ENCODE measurements at places on chromosomes 11 and 22. TPM values are rescaled to one million over a fixed set of nuclear protein-coding genes. Genes with fewer than 3 reads are reported as not detected.

The CDC45 gene
- 121 TPM for total RNA-seq

- H3K4me1 ChIP-seq, result peaks cover 45% of the 10 kb centered on the region
- H3K27ac ChIP-seq, result peak overlapping the region; percentile 72
- peak overlapping the region; percentile 86 for H3K4me3 ChIP-seq
- peaks cover 4% of the 10 kb centered on the region for H3K27me3 ChIP-seq
These were observed 2.3 kb upstream of the ADORA2A start for GRCh38 chr22:24424901-24425775.

The SPI1 gene
- total RNA-seq, result not detected

DNA sequence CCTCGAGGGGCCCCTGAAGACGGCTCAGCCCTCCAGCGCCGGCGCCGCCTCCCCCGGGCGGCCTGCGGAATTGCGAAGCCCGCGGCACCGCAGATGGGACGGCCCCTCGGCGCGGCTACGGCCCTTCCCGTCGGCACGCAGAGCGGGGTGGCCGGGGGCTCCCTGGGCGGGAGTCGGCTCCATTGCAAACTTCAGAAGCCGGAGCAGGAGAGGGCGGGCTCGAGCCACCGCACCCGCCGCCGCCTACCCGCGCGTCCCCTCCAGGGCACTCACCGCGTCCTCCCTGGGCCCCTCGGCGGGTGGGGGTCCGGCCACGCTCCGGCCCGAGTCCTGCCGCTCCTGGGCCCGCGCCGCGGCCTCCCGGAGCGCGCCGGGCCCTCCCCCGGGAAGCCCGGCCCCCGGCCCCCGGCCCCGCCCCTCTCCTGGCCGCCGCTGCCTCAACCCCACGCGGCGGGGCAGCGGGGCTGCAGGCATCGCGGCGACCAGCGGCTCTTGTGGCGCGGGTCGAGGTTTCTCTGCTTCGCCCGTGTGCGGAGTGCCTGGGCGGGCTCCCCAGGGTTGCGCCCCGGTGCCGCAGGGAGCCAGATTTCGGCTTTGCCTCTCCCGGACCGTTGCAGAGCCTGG, at the start of gene PACSIN3:
TSS of gene PACSIN3 (minus strand) at position 359 of the 624 bp plus-strand sequence. CDS start 3,707 bp downstream, outside the sequence.
- no peaks in the 10 kb centered on the region for H3K36me3 ChIP-seq
- peak; percentile 83 for DNase-seq
- peak within 1 kb of the TSS; percentile 81 for H3K4me3 ChIP-seq
- H3K4me1 ChIP-seq, result peaks cover 5% of the 10 kb centered on the region

DNA sequence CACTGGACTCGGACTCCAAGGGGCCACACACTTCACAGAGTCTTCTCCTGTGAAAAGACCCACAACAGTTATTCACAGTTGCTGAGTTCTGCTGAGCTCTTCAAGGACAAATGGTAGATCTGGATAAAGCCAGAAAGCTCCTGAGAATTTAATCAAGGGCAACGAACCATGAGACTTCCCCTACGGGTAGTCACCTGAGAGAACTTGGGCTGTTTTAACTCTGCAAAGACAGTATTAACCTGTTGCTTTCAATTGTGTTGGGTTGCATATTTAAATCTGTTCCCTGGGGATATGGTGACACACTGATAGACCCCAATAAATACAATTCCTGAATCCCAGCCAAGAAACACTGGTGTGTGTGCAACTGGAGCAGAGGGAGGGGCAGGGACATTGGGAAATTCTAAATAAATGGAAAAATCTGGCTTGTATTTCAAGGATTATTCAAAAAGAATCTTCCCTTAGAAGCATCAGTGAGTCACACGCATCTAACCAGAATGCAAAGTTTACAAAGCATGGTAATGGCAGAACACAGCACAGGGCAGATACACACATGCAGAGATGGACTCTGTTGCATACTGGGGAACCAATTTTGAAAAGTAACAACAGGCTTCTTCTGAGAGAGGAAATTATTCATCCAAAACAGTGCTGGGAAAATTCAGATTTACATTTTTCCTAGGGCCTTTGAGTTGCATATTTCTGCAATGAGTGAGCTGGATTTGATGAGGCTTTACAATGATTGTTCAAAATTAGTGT, 4.0 kb downstream of the KCNJ1 start:
- H3K27me3 ChIP-seq, result peaks cover 7% of the 10 kb centered on the region
- DNase-seq, result no peak
- H3K27ac ChIP-seq, result no peak overlapping the region
- H3K4me1 ChIP-seq, result peaks cover 3% of the 10 kb centered on the region
- no peaks in the 10 kb centered on the region for H3K36me3 ChIP-seq

GRCh38 chr11:20089796-20090653, 70.2 kb downstream of the DBX1 start:
- no peak overlapping the region for H3K27ac ChIP-seq
- H3K4me3 ChIP-seq, result no peak overlapping the region
- H3K4me1 ChIP-seq, result peaks cover 3% of the 10 kb centered on the region

- H3K36me3 ChIP-seq, result peaks cover 34% of the 10 kb centered on the region
- no peaks in the 10 kb centered on the region for H3K27me3 ChIP-seq
- DNase-seq, result no peak
These were observed 4.3 kb downstream of the SRRD start for GRCh38 chr22:26487996-26488395.

GRCh38 chr11:16737818-16738192, 642 bp upstream of the C11orf58 start:
- H3K4me3 ChIP-seq, result no peak overlapping the region
- H3K36me3 ChIP-seq, result peaks cover 11% of the 10 kb centered on the region
- H3K27me3 ChIP-seq, result peaks cover 7% of the 10 kb centered on the region
- no peak for DNase-seq
- peak overlapping the region; percentile 77 for H3K27ac ChIP-seq

DNA sequence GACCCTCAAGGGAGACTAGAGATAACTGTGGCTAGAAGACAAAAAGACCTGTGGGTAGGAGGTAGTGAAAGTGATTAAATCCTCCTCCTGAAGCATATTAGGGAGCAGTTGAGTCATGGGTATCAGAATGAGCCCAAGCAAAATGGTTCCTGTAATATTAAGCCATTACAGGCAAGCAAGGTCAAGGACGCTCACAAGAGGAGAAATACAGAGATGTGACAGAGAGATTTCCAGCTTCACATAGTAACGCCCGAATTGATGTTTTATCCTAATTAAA, 77.7 kb downstream of the FAM76B start:
- H3K4me1 ChIP-seq, result peaks cover 39% of the 10 kb centered on the region
- H3K36me3 ChIP-seq, result peaks cover 2% of the 10 kb centered on the region
- no peaks in the 10 kb centered on the region for H3K27me3 ChIP-seq
- H3K27ac ChIP-seq, result peak overlapping the region; percentile 76
- DNase-seq, result no peak

DNA sequence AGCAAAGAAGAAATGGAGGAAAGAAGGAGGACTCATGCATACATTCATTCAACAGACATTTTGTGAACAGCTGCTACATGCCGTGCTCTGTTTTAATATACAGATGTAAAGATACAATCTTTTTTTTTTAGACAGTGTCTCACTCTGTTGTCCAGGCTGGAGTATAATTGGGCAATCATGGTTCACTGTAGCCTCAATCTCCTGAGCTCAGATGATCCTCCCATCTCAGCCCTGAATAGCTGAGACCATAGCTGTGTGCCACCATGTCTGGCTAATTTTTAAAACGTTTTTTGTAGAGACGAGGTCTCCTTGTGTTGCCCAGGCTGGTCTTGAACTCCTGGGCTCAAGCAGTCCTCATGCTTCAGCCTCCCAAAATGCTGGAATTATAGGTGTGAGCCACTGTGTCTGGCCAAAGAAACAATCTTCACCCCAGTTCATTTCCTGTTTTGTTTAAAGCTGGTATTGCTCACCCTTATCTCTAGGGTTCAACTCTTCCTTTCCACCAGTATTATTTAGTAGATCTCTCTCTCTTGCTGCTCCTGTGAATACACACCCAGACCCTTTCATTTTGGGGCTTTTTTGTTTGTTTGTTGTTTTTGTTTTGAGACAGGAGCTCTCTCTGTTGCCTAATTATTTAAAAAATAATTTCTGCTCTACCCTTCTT, 69.8 kb downstream of the RNF169 start:
- H3K27ac ChIP-seq, result peak overlapping the region; percentile 17
- H3K27me3 ChIP-seq, result no peaks in the 10 kb centered on the region
- no peak overlapping the region for H3K4me3 ChIP-seq
- H3K4me1 ChIP-seq, result peaks cover 25% of the 10 kb centered on the region

DNA sequence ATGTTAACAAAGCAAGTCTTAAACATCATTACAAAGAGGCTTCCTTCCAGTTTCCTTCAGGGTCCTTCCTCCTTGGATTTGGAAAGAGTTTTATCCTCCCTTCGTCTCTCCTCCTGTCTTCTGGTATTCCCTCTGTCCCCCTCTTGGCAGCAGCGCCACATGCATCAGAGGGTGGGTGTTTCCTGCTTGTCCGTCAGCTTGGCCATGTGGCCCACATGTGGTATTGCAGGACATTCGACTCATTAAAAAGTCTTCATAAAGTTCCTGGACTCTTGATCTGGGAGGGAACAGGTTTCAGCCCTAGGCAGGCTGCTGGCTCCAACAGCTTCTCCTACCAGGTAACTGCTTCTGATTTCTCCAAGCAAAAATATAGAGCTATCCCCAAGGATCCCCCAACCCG, 189.8 kb downstream of the CSNK2A3 start:
- no peak overlapping the region for H3K27ac ChIP-seq
- H3K4me3 ChIP-seq, result no peak overlapping the region
- H3K4me1 ChIP-seq, result no peaks in the 10 kb centered on the region
- H3K27me3 ChIP-seq, result peaks cover 17% of the 10 kb centered on the region
- no peaks in the 10 kb centered on the region for H3K36me3 ChIP-seq
- no peak for DNase-seq

- H3K27ac ChIP-seq, result no peak overlapping the region
- no peak overlapping the region for H3K4me3 ChIP-seq
- no peak for DNase-seq
- H3K27me3 ChIP-seq, result no peaks in the 10 kb centered on the region
These were observed 28.0 kb downstream of the QSER1 start for GRCh38 chr11:32920570-32920969.

- no peak overlapping the region for H3K4me3 ChIP-seq
- H3K4me1 ChIP-seq, result peaks cover 22% of the 10 kb centered on the region
- no peaks in the 10 kb centered on the region for H3K36me3 ChIP-seq
- DNase-seq, result no peak
- H3K27me3 ChIP-seq, result no peaks in the 10 kb centered on the region
These were observed 5.2 kb downstream of the TSPAN32 start for GRCh38 chr11:2306877-2307500.

The ZNF74 gene
- 17.0 TPM for total RNA-seq

- peaks cover 3% of the 10 kb centered on the region for H3K27me3 ChIP-seq
- no peaks in the 10 kb centered on the region for H3K36me3 ChIP-seq
- no peak overlapping the region for H3K4me3 ChIP-seq
- DNase-seq, result no peak
- no peak overlapping the region for H3K27ac ChIP-seq
- peaks cover 6% of the 10 kb centered on the region for H3K4me1 ChIP-seq
These were observed 25.3 kb downstream of the OTOG start for GRCh38 chr11:17572359-17572690.

DNA sequence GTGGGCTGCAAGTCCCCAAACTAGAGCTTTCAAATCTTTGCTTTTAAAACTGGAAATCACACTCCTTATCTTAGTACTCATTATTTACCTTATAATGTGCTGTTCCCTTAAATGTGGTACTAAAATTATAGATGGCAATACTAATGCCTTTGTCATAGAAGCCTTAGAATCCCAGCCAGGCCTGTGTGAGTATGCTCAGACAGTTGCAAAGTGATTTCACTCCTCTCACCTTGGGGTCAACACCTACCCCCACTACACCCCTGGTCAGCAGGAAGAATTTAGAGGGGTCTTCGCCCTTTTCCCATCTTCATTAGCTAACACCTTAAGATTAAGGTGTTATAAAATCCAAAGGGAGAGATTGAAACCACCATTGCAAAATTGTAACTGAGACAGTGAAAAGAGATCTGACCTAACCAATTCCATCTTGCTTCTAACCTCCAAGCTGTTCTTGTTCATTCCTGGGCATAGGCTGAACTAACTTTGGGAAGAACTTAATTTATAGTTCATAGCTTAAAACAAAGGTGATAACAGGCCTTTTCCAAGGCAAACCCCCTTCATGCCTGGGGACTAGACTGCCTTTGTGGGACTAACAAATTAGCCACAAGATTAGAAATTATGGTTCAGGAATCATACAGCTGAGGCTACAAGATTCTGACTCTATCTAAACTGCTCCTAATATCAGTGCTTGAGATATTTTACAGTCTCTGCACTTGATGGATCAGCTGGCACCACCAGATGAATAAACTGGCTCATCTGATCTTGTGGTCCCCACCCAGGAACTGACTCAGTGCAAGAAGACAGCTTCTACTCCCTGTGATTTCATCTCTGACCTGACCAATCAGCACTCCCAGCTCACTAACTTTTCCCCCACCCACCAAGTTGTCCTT, 10.4 kb upstream of the MRPL17 start:
- H3K36me3 ChIP-seq, result peaks cover 7% of the 10 kb centered on the region
- H3K27ac ChIP-seq, result peak overlapping the region; percentile 32
- DNase-seq, result peak; percentile 79
- H3K4me3 ChIP-seq, result peak overlapping the region; percentile 4

DNA sequence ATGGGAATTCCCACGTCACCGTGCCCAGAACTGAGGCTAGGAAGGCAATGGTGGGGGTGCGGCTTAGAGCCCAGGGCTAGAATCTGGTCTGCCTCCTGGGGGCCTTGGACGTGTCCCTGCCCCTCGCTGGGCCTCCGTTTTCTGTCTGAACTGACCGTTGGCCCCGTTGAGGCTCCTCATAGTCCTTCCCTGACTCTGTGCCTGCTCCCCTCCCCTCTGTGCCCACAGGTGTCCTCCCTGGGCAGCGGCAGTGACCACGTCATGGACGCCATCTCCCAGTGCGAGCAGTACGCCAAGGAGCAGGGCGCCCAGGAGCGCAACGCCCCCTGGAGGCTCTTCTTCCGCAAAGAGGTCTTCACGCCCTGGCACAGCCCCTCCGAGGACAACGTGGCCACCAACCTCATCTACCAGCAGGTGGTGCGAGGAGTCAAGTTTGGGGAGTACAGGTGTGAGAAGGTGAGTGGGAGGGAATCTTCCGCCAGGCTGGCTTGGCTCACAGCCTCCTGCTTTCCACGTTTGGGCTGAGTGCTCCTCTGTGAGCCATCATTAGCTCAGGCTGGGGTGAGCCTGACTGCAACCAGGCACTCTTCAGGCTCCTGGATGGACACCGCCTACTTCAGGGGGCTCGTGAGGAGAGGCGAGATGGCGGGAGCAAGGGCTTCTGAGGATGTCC, 63.9 kb downstream of the MYO7A start:
- H3K36me3 ChIP-seq, result no peaks in the 10 kb centered on the region
- no peak overlapping the region for H3K27ac ChIP-seq
- H3K27me3 ChIP-seq, result no peaks in the 10 kb centered on the region
- H3K4me1 ChIP-seq, result no peaks in the 10 kb centered on the region
- peak; percentile 83 for DNase-seq

Measured in activated CD4-positive, alpha-beta T cell treated with anti-CD3 and anti-CD28 coated beads, Interleukin-2, amount 10 ng/mL, durations not matched to agents 24 days and 14 days (primary cell).